ENCODE measurements at places on chromosomes 1 and 21.

- no peak for DNase-seq
Measured at GRCh38 chr1:183645531-183645930, 7.6 kb downstream of the APOBEC4 start.

- DNase-seq, result peak; percentile 28
Measured at GRCh38 chr1:247681288-247681897, 1.9 kb upstream of the OR13G1 start.

- no peak for DNase-seq
Measured at GRCh38 chr1:79362470-79362869, 355.9 kb upstream of the ADGRL4 start.

DNA sequence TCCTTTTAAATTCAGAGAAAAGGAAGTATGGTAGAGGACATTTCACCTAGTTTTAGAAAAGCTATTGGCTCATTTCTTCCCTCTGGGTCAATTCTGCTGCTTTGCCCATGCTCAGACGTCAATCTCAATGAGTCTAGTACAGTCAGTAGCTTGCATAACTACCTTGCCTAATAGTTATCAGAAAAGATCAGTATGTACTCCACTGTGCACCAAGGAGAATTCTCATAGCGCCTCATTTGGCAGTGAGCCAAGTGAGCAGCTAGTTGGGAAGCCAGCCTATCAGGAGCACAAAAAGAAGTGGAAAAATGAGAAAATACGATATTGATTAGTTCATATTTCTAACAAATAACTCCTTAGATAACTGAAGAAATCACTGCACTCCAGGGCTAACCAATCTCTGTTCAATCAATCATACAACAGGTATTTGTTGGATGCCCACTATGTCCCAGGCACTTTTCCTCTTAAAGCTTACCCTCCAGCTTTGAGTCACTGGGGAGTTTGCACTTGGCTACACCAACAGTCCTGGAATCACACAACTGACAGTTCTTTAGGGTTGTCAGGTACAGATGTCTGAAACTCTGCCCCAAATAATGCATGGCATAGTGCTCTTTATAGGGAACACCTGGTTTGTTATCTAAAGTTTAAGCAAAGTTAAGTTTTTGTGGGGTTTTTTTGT, 50.2 kb downstream of the PRDX6 start:
- DNase-seq, result peak; percentile 94

DNA sequence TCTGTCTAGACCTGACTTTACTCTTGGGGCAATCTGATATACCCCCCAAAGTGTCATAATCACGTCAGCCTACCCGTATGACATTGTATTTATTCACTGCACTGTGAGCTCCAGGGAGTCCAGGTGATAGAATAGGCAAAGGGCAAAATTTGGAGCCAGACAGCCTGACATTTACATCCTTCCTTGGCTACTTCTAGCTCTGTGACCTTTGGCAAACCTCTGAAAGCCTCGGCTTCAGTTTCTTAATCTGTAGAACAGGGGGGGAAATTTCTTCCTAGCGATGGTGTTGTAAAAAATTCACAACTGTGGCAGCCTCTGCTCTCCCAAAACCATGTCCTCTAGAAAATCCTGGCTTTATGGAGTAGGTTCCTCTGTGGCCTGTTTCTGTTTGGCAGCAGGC, 240.9 kb downstream of the KIF26B start:
- DNase-seq, result no peak

GRCh38 chr21:45944601-45945000, 37.0 kb upstream of the COL6A1 start:
- DNase-seq, result no peak

- no peak for DNase-seq
Measured at GRCh38 chr1:154503898-154504297, 1.7 kb upstream of the SHE start.

- no peak for DNase-seq
Measured at GRCh38 chr1:177973585-177973984, 3.7 kb upstream of the SEC16B start.

DNA sequence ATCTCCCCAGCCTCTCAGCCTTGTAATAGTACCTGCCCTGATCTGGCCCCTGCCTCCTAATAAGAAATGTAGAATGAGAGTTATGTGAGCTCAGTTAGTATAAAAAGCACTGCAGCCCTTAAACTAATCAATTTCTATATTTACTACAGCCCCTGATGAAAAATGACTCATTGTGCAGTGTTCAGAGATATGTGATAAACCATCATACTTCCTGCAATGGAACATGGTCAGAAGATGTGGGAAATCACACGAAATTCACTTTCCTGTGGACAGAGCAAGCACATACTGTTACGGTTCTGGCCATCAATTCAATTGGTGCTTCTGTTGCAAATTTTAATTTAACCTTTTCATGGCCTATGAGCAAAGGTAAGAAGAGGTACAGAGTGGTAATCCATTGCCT, 176.8 kb upstream of the PDE4B start:
- peak; percentile 32 for DNase-seq

DNA sequence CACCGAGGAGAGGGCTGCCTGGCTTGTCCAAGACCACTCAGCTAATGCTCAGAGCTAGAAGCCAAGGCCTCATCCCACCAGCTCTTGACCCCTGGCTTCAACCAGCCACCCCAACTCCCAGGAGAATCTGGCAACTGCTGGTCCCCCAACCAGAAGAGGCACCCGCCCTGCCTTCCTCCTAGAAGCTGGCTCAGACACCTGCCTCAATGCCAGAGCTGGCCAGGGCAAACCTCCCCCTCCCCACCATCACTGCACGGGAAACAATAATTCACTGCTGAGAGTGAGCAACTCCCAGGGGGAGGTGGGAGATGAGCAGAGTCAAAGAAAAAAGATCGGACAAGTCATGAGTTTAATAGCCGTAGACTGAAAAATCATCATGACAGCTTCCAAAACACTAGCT, 3.3 kb downstream of the CHD5 start:
- DNase-seq, result no peak

GRCh38 chr21:25188677-25189079, 418.6 kb downstream of the MRPL39 start:
- no peak for DNase-seq

DNA sequence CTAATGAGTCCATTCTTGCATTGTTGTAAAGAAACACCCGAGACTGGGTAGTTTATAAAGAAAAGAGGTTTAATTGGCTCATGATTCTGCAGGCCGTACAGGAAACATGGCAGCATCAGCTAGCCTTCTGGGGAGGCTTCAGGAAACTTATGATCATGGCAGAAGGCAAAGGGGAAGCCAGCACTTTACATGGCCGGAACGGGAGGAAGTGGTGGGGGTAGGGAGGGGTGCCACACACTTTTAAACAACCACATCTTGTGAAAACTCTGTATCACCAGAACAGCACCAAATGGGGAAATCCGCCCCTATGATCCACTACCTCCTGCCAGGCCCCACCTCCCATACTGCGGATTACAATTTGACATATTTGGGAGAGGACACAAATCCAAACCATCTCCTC, 43.9 kb downstream of the NOS1AP start:
- DNase-seq, result no peak

DNA sequence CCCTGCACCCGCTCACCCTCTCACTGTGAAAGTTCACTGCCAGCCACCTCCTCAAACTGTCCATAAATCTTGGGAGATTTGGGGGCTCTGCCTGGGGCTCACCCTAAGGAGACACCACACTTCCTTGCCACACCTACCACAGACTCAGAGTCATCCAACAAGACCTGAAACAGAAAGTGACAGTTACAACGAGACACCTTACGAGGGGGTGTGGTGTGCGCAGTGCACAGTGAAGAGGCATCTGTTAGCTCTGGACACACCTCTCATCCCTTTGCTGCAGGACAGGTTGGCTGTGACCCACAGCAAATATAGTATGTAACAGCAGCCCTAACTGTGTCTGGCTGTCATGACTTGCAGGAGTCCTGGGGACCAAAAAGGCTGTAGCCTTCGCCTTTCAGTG, 190.2 kb downstream of the NR5A2 start:
- no peak for DNase-seq

DNA sequence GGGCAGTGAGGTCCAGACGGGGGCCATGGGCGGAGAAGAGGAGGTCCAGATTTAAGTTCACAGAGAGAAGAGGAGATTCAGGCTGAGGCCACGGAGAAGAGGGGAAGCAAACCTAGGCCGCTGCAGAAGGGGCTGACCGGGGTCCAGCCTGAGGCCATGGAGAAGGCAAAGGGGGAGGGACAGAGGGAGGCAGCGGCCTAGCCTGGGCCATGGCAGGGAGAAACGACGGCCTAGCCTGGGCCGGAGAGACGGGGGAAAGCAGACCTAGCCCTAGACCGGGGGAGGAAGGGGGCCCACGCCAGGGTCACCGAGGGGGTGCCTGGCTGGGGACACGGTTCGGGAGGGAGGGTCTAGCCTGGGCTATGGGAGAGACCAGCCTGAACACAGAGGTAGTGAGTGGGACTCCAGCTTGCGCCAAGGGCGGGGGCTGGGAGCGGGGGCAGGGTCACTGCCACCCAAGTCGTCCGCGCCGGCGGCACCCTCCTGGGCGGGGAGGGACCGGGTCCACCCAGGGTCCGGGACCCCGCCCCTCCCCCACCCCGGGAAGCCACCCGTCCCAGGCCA, 459 bp downstream of the CAPZB start:
- DNase-seq, result peak; percentile 42

DNA sequence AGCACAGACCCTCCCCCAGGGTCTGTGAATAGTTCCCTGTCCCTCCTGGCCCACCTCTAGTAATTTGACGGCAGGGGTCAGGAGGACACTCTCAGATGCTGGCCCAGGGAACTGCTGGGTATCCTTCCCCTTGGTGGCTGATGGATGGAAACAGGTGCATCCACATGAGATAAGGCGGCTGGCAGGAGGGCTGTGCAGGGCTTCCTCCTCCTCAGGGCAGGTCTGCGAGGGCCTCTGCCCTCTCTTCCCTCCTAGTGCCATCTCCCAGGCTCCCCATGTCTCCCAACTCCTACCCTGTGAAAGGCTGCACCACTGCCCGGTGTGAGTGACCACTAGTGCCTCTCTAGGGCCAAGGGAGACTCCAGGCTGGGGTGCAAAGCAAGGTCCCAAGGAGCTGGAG, 123.9 kb downstream of the GLIS1 start:
- DNase-seq, result no peak

DNA sequence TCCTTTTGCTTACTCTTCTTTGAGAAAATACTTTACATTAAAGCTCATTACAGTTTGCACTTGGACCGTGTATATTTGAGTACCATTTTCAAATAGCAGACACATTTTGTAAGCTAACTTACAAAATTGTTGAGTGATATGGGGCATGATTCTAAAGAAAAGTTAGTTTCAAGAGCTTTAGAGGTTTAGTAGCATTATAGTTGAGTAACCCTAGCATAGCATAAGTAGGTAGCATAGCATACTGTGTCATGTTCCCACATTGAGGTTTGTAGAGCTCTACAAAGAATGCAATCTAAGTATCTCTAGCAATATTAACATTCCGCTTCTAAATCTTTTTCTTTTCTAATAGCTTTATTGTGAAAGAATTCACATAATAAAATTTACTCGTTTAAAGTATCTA, 92.0 kb downstream of the ITSN1 start:
- DNase-seq, result peak; percentile 69

DNA sequence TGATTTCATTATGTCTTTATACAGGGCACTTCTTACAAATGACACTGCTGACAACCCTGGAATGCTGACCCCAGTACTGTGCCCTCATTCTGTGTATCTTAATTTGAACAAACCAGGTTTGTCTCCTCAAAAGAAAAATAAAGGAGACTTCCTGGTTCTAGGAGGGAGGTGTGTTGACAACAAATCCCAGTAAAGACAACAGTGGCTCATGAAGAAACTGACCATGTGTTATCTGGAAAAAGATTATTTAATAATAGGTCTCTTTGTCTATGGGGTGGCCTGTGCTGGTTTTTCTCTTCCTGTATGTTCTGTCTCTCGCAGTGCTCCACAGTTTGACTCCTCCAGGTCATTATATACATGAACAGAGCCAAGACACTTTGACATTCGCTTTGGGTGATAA, 454.6 kb downstream of the LMO4 start:
- DNase-seq, result no peak

GRCh38 chr1:48000883-48001282, 3.7 kb upstream of the TRABD2B start:
- DNase-seq, result no peak

DNA sequence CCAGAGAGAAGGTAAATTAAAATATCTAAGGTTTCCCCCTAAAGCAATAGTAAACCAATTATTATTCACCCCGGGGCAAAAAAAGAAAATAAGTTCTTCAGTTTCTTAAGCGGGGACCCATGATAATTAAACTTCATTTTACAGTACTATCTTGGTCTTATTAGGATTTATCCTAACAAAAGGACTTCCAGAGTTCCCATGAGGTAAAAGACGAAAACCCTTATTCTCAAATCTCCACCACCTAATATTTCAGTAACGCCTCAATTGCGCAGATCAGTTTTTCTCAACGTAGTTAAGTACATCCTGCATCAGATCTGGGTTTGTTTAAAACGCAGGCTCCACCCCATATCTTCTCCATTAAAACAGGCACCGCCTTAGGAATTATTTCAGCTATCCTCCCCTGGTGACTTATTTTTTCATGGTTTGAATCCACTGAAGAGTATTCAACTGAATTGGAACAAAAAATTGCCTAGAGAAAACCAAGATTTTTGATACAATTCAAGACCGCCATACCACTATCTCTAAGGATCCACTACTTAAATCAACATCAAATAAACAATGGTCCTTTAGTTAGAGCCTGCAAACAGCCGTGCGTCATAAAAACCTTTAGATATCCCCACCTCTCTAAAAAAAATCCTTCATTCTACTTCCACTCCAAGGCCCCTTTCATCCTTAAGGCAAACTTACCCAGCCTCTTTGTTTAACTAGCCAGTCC, 1.7 kb downstream of the MCL1 start:
- peak; percentile 71 for DNase-seq

DNA sequence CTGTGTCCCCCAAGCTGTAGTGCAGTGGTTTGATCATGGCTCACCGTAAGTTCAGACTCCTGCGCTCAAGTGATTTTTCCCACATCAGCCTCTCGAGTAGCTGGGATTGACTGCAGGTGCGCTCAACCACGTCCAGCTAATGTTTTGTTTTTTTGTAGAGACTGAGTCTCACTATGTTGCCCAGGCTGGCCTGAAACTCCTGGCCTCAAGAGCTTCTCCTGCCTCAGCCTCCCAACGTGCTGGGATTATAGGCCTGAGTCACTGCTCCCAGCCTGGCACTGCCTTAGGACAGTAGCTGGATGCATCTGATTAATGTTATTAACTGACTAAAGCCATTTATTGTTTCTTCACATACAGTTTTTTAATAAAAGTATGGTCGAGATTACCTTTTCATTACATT, 40.2 kb downstream of the RNF11 start:
- DNase-seq, result no peak

Data from choroid plexus epithelial cell (primary cell).